ENCODE measurements at places on chromosomes 3 and 15. TPM values are rescaled to one million over a fixed set of nuclear protein-coding genes. Genes with fewer than 3 reads are reported as not detected.

GP9 gene
- not detected for total RNA-seq

CADM2 gene
- 0.28 TPM for total RNA-seq

GRIP2 gene
- total RNA-seq, result 1.2 TPM

MOBP gene
- not detected for total RNA-seq

PEAK1 gene
- total RNA-seq, result 5.0 TPM

MINAR1 gene
- total RNA-seq, result 0.61 TPM

CELF6 gene
- total RNA-seq, result 0.12 TPM

CD200R1 gene
- total RNA-seq, result 0.12 TPM

PPP2R3A gene
- total RNA-seq, result 3.0 TPM

MUC20 gene
- total RNA-seq, result 0.64 TPM

ADCY5 gene
- total RNA-seq, result 0.54 TPM

BOC gene
- 5.3 TPM for total RNA-seq

CSPG4 gene
- total RNA-seq, result 0.12 TPM

SPINT1 gene
- total RNA-seq, result 0.82 TPM

IQCF5 gene
- total RNA-seq, result not detected

CCR2 gene
- not detected for total RNA-seq

ALDH1A3 gene
- total RNA-seq, result 14.5 TPM

CGNL1 gene
- total RNA-seq, result 0.81 TPM

AGBL1 gene
- not detected for total RNA-seq

BUB1B gene
- total RNA-seq, result 25.8 TPM

Measured in A549 treated with Hydrocortisone at 1 μM for 4 hours (cell line).